Activated CD4-positive, alpha-beta T cell treated with anti-CD3 and anti-CD28 coated beads for 36 hours (primary cell): ENCODE measurements at places on chromosomes 3 and 15. TPM values are rescaled to one million over a fixed set of nuclear protein-coding genes. Genes with fewer than 3 reads are reported as not detected.

GUCA1C gene
- not detected for total RNA-seq

TMCO5A gene
- total RNA-seq, result not detected

GCSAM gene
- 12.1 TPM for total RNA-seq

CILP gene
- total RNA-seq, result not detected

MORC1 gene
- total RNA-seq, result not detected

DNA sequence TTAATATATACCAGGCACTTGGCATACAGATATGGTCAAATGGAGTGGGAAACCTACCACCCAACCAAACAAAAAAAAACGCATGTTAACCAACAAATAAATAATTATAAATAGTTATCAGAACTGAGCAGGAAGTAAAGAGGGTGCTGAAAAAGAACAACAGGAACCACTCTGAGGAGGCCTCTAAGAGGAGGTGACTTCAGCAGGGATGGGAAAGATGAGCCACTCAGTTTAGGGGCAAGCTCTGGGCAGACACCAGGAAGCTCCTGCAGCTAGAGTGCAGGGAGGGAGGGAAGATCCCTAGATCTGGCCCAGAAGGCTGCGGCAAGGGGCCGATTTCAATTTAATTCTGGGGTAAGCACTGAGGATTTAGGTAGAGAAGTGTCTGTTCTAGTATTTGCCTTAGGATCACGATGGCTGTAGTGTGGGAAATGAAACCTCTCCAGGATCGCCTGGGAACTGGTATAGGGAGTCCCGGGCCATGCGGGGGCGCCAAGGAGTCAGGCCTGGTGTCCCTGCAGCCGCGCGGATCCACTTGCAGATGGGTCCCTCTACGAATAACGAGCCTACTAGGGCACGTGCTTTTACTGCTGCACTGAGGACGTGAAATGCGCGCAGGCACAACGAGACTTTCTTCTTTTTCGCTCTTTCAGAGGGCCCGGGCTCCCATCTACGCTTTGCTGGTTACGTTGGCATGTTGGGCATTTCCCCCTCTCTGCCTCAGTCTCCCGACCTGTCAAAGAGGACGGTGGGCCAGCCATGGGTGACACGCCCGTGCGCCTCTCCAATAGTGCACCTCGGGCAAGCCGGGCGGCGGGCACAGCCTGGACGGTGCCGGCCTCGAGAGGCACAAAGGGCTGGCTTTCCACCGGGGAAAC lies 1.5 kb upstream of the LIMD1 start:
- no peaks in the 10 kb centered on the region for H3K27me3 ChIP-seq
- H3K4me1 ChIP-seq, result peaks cover 38% of the 10 kb centered on the region
- peaks cover 7% of the 10 kb centered on the region for H3K36me3 ChIP-seq

DNA sequence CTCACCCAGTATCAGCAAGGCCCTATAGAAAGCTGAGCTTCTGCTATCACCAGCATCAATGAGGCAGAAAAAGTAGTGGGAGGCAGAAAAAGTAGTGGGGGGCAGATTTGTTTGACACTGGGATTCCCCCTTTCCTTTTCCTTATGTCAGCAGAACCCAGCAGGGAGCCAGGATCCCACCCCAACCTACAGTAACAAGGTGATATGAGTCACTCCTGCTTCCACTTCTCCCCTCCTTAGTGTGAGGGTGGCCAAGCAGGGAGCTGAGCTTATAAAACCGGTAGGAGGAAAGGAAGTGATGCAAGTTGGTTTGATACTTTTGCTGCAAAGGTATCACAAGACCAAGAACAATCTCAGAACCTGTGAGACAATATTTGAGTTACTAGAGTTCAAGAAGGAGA lies 128.7 kb downstream of the SCAPER start:
- H3K4me3 ChIP-seq, result no peak overlapping the region
- DNase-seq, result peak; percentile 9
- peaks cover 10% of the 10 kb centered on the region for H3K4me1 ChIP-seq
- H3K27me3 ChIP-seq, result no peaks in the 10 kb centered on the region

DNA sequence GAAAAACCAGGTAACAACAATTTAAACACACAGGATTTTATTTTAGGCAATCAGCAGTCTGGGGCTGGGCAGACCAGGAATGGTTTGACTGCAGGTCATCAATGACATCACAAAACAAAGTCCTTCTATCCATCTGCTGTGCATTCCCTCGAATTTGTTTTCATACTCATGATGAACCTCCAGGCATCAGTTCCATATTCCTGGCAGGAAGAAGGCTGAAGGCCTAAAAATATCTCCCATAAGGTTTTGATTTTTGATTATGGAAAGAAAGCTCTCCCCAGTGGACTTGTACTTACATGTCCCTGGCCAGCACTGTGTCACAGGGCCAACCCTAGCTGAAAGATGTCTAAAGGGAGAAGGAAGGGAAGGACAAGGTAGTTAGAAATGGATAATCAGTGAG lies 107.4 kb downstream of the PEAK1 start:
- no peaks in the 10 kb centered on the region for H3K27me3 ChIP-seq
- no peak for DNase-seq
- H3K36me3 ChIP-seq, result no peaks in the 10 kb centered on the region

GRCh38 chr3:153960458-153961074 lies 160.6 kb upstream of the ARHGEF26 start:
- no peak overlapping the region for H3K4me3 ChIP-seq
- DNase-seq, result no peak
- H3K4me1 ChIP-seq, result no peaks in the 10 kb centered on the region
- no peak overlapping the region for H3K27ac ChIP-seq

DNA sequence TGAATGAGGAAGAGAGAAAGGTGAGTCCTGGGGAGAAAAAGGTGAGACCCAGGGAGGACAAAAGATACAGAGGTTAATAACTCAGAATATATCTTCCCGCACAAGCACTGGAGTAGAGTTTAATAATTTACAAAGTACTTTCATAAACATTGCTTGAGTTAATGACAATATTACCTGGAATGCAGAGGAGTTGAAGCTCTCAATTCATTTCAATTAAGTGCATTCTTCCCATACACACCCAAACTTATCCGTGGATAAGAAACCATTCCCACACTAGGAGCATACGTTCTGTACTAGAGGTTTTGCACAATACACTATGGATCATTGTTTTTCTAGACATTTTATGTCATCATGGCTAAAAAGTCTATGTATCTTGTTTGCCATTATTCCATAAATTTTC lies 23.3 kb upstream of the KNG1 start:
- no peak overlapping the region for H3K4me3 ChIP-seq
- no peak overlapping the region for H3K27ac ChIP-seq
- peaks cover 4% of the 10 kb centered on the region for H3K27me3 ChIP-seq
- H3K4me1 ChIP-seq, result no peaks in the 10 kb centered on the region
- H3K36me3 ChIP-seq, result no peaks in the 10 kb centered on the region

DNA sequence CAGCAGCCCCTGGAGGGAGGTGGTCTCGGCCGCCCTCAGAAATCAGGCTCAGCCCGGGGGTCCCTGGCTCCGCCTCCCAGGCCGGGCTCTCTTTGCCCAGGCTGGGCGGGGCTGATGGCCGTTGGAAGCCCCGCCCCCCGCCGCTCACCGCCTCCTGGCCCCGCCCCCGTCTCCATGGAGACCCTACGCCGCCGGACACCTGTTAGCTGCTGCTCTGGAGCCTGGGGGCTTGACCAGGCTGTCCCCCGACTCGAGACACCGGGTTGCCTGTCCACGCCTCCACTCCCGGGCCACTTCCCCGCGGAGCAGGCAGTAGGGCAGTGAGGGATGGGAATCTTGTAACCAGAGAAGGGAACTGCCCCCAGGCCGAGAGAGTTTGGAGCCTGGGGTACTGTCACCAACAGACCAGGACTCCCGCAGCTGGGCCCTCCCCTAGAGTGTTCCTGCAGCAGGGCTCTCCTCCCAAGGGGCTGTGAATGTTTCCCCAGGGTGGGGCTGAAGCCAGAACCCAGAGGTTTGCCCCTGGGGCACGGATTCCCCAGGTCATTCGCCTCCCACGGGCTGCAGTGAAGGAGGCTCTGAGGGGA lies 27.8 kb upstream of the RPL32 start:
- no peak overlapping the region for H3K27ac ChIP-seq
- DNase-seq, result peak; percentile 68
- H3K36me3 ChIP-seq, result no peaks in the 10 kb centered on the region
- H3K4me3 ChIP-seq, result no peak overlapping the region

DNA sequence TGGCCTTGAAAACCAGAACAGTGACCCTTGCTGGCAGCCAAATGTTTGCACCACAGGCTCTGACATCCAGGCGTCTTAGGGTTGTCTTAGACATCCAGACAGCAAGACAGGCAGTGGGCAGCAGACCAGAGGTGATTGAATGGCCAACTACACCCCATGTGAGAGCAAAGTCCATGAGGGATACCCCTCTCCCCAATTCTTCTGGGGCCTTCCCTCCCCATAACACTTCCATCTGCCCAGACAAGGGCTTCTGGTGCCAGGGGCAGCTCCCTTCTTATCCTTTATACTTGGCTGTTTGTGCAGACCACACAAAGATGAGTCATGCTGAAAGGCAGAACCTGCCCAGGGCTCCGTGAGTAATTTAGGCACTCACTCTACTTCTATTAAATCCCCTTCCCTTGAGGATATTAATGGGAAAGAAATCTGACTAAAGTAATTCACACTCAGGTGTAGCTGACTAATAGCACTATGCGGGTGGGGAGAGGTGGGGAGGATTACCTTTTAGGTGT lies 257.9 kb downstream of the UACA start:
- DNase-seq, result peak; percentile 52
- H3K4me1 ChIP-seq, result peaks cover 81% of the 10 kb centered on the region
- peaks cover 13% of the 10 kb centered on the region for H3K36me3 ChIP-seq
- H3K4me3 ChIP-seq, result no peak overlapping the region

DNA sequence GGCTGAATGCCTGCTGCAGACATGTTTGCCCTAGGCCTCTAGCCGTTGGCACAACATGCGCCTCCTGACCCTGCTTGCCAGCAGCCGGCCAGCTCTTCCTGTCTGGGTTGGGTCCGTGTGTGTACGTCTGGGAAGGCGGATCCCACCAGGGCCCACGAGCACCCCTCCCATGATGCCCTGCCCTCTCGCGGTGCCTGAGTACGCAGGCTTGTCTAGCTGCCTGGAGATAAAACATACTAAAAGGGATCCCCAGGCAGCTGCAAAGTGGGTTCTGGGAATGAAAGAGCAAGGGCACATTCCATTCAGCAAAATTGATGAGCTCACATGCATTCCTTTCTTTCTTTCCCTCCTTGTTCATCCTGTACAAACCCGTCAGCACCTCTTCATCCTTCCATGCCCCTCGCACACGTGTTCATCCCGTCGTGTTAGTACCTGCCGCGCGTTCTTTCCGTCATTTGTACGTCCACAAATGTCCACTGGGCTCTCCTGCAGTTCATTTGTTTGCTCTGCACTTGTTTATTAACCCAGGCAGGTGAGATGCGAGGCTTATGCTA lies 74.3 kb downstream of the FBLN2 start:
- H3K36me3 ChIP-seq, result no peaks in the 10 kb centered on the region
- H3K27me3 ChIP-seq, result no peaks in the 10 kb centered on the region
- H3K4me3 ChIP-seq, result no peak overlapping the region
- no peaks in the 10 kb centered on the region for H3K4me1 ChIP-seq
- no peak overlapping the region for H3K27ac ChIP-seq
- no peak for DNase-seq

GRCh38 chr3:173618703-173619102 lies 221.2 kb downstream of the NLGN1 start:
- no peaks in the 10 kb centered on the region for H3K27me3 ChIP-seq
- no peak overlapping the region for H3K4me3 ChIP-seq
- no peak overlapping the region for H3K27ac ChIP-seq
- no peaks in the 10 kb centered on the region for H3K36me3 ChIP-seq
- H3K4me1 ChIP-seq, result no peaks in the 10 kb centered on the region
- DNase-seq, result no peak

GRCh38 chr15:82554351-82554750 lies 14.1 kb upstream of the RPS17 start:
- peaks cover 2% of the 10 kb centered on the region for H3K27me3 ChIP-seq
- no peak for DNase-seq
- H3K36me3 ChIP-seq, result no peaks in the 10 kb centered on the region
- H3K27ac ChIP-seq, result no peak overlapping the region

DNA sequence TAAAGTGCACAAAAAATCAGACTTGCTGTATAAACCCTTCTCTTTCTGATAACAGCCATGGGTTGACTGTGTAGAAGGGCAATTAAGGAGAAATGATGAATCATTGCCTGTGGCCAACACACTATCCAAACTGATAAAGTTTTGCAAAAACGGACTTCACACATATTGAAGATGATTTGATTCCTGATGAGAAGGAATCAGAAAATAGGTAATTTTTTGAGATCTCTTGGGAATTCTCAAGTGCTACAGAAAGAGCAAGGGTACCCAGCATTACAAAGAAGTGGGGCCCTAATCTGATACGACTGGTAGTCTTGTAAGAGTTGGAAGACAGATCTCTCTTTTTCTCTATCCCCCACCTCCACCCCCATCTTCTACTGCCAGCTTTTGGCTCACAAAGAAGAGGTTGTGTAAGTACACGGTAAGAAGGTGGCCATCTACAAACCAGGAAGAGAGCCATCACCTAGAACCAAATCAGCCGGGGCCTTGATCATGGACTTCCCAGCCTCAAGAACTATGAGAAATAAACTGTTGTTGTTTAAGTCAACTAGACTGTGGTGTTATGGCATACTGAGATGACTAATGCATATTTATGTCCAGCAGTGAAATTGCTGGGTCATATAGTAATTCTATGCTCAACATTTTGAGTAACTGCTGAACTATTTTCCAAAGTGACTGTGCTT lies 254.7 kb downstream of the EDEM1 start:
- no peaks in the 10 kb centered on the region for H3K36me3 ChIP-seq
- H3K27ac ChIP-seq, result no peak overlapping the region
- no peaks in the 10 kb centered on the region for H3K4me1 ChIP-seq
- no peak overlapping the region for H3K4me3 ChIP-seq
- no peak for DNase-seq

DNA sequence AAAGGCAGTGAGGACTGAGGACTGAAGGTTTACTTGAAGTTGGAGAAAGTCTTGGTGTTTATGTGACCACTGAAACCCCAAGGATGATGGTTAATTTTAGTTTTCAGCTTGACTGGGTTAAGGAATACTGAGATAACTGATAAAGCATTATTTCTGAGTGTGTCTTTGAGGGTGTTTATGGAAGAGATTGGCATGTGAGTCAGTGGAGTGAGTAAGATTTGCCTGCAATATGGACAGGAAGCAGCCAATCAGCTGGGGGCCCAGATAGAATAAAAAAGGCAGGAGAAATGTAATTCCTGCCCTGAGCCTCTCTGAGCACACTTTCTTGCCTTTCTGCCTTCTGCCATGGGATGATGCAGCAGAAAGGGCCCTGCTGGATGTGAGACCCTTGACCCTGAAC lies 92.4 kb downstream of the KBTBD8 start:
- peaks cover 7% of the 10 kb centered on the region for H3K4me1 ChIP-seq
- peaks cover 1% of the 10 kb centered on the region for H3K27me3 ChIP-seq
- H3K4me3 ChIP-seq, result no peak overlapping the region
- DNase-seq, result no peak
- no peak overlapping the region for H3K27ac ChIP-seq
- peaks cover 3% of the 10 kb centered on the region for H3K36me3 ChIP-seq

- no peaks in the 10 kb centered on the region for H3K36me3 ChIP-seq
- H3K4me1 ChIP-seq, result peaks cover 20% of the 10 kb centered on the region
- DNase-seq, result peak; percentile 9
These were observed 1.6 kb upstream of the LRRC31 start for GRCh38 chr3:169871129-169871886.

GRCh38 chr3:33174711-33175414 lies 43.7 kb downstream of the SUSD5 start:
- no peaks in the 10 kb centered on the region for H3K27me3 ChIP-seq
- H3K36me3 ChIP-seq, result no peaks in the 10 kb centered on the region
- no peak for DNase-seq
- H3K4me3 ChIP-seq, result no peak overlapping the region
- H3K27ac ChIP-seq, result no peak overlapping the region
